ENCODE measurements at places on chromosomes 4 and X. TPM values are rescaled to one million over a fixed set of nuclear protein-coding genes. Genes with fewer than 3 reads are reported as not detected.
A peak's percentile ranks its signal among the peaks of the same experiment; 100 is the strongest.

The DGKQ gene
- 27.8 TPM for total RNA-seq

The TBX22 gene
- total RNA-seq: not detected

The PAGE4 gene
- not detected for total RNA-seq

The MAGEC2 gene
- not detected for total RNA-seq

The S100G gene
- not detected for total RNA-seq

DNA sequence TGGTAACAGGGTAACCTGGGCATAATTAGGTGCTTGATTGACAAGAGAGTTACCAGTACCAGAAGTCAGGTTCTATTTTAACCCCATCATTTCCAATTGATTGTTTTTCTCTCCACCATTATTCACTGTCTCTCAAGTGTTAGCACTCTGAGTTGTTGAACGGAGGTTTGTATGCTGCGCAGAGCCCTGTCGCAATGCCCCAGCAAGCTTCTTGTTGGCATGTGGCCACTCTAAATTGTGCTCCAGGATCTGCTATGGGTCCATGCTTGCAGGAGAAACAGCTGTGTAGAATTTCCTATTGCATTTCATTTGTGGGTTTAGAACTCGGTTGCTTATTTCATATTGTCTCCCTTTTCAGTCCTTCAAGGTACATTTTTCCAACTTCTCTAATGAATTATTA is 98.2 kb downstream of the KLHL8 start:
- H3K4me3 ChIP-seq: no peak overlapping the region
- H3K27ac ChIP-seq: no peak overlapping the region
- DNase-seq: no peak

- H3K27ac ChIP-seq: no peak overlapping the region
- H3K4me1 ChIP-seq: no peaks in the 10 kb centered on the region
- H3K4me3 ChIP-seq: no peak overlapping the region
- no peak for DNase-seq
- H3K27me3 ChIP-seq: no peaks in the 10 kb centered on the region
- peaks cover 7% of the 10 kb centered on the region for H3K36me3 ChIP-seq
Observed at GRCh38 chr4:39881789-39882188, 95.9 kb downstream of the PDS5A start.

DNA sequence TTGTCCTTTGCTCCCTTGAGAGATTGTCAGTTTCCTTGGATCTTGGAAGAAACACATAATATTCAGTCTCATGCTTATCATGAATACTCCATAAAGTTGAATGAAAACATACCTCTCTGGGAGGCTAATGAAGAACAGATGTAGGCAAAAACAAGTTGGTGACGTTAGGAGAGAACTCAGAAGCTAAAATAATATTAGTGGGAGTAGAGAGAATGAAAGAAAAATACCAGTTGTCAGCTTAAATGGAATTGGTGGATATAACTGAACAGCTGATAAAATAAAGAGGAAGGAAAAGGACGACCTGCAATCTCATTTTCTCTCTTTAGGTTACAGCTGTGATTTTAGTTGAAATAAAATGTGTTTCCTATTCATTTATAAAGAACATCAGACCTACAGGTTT is 124.8 kb downstream of the SNCA start:
- no peaks in the 10 kb centered on the region for H3K27me3 ChIP-seq
- no peak for DNase-seq
- H3K4me1 ChIP-seq: no peaks in the 10 kb centered on the region
- H3K36me3 ChIP-seq: no peaks in the 10 kb centered on the region
- H3K4me3 ChIP-seq: no peak overlapping the region

DNA sequence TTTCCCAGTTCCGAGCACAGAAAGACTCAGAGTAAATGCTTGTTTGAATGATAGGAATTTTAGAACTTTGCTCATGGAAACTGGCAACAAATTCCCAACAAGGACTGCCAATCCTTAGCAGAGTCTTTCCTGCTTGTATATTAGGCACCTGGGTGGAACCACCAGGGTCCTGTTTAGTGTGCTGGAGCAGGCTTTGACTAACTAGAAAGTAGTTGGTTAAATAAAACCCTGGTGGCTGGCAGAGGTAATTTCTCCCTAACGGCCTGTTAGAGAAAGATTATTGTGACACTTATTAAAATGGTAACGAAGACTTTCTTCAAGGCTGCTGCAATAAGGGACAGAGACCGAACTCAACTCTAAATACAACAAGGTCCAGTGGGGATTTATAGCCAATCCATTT is 103.6 kb upstream of the TEX13D start:
- no peak overlapping the region for H3K4me3 ChIP-seq
- H3K27ac ChIP-seq: no peak overlapping the region
- DNase-seq: no peak
- no peaks in the 10 kb centered on the region for H3K36me3 ChIP-seq
- peaks cover 7% of the 10 kb centered on the region for H3K4me1 ChIP-seq
- no peaks in the 10 kb centered on the region for H3K27me3 ChIP-seq

DNA sequence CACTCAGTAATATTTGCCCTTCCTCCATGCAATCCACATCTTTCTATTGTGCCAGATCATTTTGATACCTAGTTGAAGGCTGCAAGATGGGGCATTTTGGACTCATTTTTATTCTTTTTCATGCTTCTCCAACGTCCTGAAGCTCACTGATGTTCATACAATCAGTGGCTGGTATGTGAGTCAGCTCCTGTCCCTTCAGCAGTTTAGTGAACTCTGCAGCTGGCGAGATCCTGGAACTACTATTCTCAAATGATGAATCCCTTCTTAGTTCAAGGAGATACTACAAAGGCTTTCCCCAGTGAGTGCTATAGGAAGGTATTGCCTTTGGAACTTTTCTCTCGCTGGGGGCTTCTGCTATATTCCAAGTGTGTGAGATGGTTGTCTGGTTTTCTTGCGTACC is 9.6 kb upstream of the CCDC149 start:
- H3K27me3 ChIP-seq: no peaks in the 10 kb centered on the region
- H3K36me3 ChIP-seq: no peaks in the 10 kb centered on the region

- no peak overlapping the region for H3K27ac ChIP-seq
- H3K27me3 ChIP-seq: no peaks in the 10 kb centered on the region
- H3K36me3 ChIP-seq: no peaks in the 10 kb centered on the region
Observed at GRCh38 chr4:141109983-141110382, 23.3 kb downstream of the RNF150 start.

DNA sequence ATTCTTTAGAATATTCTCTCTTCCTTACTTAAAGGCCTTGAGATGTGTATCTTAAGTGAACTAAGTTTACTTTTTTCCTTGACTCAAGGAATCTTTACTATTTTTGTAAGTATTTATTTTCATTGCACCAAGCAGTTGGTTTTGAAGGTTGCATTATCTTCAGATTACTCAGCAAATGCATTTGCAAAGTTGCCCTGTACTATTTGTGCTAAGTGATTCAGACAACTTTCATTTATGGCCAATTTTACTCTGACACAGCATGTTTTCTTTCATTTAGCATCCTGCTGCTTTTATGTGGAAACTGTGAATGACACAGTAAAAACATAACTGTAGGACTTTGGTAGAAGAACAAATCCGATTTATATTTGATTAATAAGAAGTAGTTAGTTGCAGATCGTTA is 191.0 kb downstream of the CCSER1 start:
- no peaks in the 10 kb centered on the region for H3K27me3 ChIP-seq
- H3K4me1 ChIP-seq: no peaks in the 10 kb centered on the region
- DNase-seq: no peak
- H3K36me3 ChIP-seq: no peaks in the 10 kb centered on the region
- H3K4me3 ChIP-seq: no peak overlapping the region

DNA sequence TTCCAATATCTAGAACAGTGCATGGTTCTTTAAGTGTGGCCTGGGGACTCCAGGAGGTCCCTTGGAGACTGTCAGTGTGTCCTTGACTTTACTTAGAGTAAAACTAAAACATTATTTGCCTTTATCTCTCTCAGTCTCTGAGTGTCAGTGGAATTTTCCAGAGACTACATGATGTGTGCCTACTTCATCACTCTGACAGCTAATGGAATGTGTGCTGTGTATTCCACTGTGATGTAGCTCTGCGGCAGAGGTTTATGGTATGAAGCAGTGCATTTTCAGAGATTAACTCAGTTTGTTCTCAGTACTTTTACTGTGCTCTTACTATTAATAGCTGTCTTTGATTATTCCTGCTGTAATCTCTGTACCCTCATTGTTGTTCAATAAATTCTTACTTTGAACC is 85.6 kb downstream of the MANBA start:
- no peak overlapping the region for H3K4me3 ChIP-seq
- no peaks in the 10 kb centered on the region for H3K4me1 ChIP-seq
- no peaks in the 10 kb centered on the region for H3K27me3 ChIP-seq
- H3K27ac ChIP-seq: no peak overlapping the region

GRCh38 chr4:114015444-114015899 is 36.0 kb upstream of the ARSJ start:
- no peaks in the 10 kb centered on the region for H3K27me3 ChIP-seq
- no peaks in the 10 kb centered on the region for H3K4me1 ChIP-seq

GRCh38 chr4:65370709-65371108 is 299.6 kb downstream of the EPHA5 start:
- no peak overlapping the region for H3K27ac ChIP-seq
- H3K27me3 ChIP-seq: no peaks in the 10 kb centered on the region
- no peaks in the 10 kb centered on the region for H3K4me1 ChIP-seq
- no peak for DNase-seq
- H3K36me3 ChIP-seq: no peaks in the 10 kb centered on the region

DNA sequence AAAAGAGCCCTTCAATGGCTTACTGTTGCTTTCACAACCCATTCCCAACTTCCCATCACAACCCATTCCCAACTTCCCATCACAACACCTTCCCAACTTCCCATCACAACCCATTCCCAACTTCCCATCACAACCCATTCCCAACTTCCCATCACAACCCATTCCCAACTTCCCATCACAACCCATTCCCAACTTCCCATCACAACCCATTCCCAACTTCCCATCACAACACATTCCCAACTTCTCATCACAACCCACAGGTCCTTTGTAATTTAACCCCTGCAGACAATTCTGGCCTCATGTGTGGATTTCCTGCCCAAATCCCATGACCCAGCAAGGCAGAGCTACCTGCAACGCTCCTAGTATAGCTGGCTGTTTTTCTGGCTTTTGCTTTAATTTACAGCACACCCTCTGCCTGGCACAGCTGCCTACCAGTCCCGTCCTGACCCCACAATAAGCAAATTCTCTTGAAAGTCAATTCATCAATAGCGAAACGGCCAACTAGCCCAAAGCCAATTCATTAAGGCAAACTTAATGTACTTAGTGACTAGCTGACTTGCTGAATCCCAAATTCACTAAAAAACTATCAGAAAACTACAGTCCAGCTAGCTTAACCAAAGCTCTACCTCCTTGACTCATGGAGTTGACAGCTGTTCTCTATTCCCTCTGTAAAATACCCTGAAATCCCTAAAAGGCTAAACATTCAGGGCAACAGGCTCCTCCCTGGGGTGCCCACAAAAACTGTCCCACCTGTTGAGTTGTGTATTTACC is 75.6 kb downstream of the AFAP1 start:
- no peaks in the 10 kb centered on the region for H3K36me3 ChIP-seq
- DNase-seq: peak; percentile 38
- H3K27me3 ChIP-seq: no peaks in the 10 kb centered on the region
- no peak overlapping the region for H3K27ac ChIP-seq

GRCh38 chr4:168197926-168198325 is 105.6 kb downstream of the ANXA10 start:
- H3K27me3 ChIP-seq: no peaks in the 10 kb centered on the region
- no peaks in the 10 kb centered on the region for H3K4me1 ChIP-seq
- no peak overlapping the region for H3K4me3 ChIP-seq
- H3K36me3 ChIP-seq: no peaks in the 10 kb centered on the region

DNA sequence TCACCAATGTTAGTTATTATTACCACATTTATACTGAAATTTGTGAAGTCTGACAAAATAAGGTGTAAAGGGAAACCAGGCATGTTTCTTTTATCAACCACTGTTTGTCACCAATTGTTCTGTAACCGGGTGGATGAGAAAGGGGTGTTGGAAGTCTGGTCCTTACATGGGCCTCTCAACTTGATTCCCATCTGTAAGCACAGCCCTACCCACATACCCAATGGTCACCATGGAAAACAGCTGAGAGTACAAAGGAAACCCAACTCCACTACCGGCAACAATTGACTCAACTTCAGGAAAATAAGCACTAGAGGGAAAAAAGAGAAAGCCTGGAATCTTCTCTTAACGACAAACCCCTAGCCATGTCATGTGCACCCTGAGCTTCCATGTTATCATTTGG is 70.8 kb upstream of the PTCHD1 start:
- DNase-seq: no peak
- no peaks in the 10 kb centered on the region for H3K27me3 ChIP-seq
- no peaks in the 10 kb centered on the region for H3K4me1 ChIP-seq
- no peak overlapping the region for H3K27ac ChIP-seq

- DNase-seq: no peak
- H3K36me3 ChIP-seq: no peaks in the 10 kb centered on the region
- H3K4me3 ChIP-seq: no peak overlapping the region
- no peak overlapping the region for H3K27ac ChIP-seq
- no peaks in the 10 kb centered on the region for H3K4me1 ChIP-seq
Observed at GRCh38 chr4:176492646-176493302, 173.0 kb downstream of the SPCS3 start.

DNA sequence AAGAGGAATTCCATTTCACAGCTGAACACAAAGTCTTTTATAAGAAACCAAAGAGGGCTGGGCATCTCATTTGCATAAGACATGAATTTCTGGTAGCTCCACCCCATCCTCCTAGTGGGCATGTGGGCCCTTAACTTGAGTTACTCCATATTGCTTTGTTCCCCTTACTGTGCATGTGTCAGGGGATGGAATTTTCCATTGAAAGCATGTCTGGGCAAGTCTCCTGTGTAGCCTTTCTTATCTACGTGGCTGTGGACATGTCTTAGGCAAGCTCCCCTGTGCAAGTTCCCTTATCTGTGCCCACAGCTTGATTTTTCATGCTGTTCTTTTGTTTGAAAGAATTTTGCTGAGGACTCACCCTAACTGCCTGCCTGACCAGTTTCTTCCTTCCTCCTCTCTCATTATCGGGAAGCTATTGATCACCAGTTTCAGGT is 123.5 kb upstream of the JADE1 start:
- no peaks in the 10 kb centered on the region for H3K36me3 ChIP-seq
- no peaks in the 10 kb centered on the region for H3K27me3 ChIP-seq
- DNase-seq: no peak
- no peak overlapping the region for H3K27ac ChIP-seq

- no peak overlapping the region for H3K27ac ChIP-seq
- H3K27me3 ChIP-seq: no peaks in the 10 kb centered on the region
- DNase-seq: no peak
- H3K36me3 ChIP-seq: peaks cover 4% of the 10 kb centered on the region
- no peak overlapping the region for H3K4me3 ChIP-seq
- no peaks in the 10 kb centered on the region for H3K4me1 ChIP-seq
Observed at GRCh38 chr4:94574616-94575015, 122.9 kb downstream of the PDLIM5 start.

- H3K4me1 ChIP-seq: no peaks in the 10 kb centered on the region
- H3K27me3 ChIP-seq: no peaks in the 10 kb centered on the region
- no peak overlapping the region for H3K27ac ChIP-seq
- DNase-seq: no peak
- H3K36me3 ChIP-seq: no peaks in the 10 kb centered on the region
- H3K4me3 ChIP-seq: no peak overlapping the region
Observed at GRCh38 chr4:125681240-125681639, 366.5 kb downstream of the FAT4 start.

GRCh38 chr4:89549907-89550306 is 242.3 kb upstream of the GPRIN3 start:
- no peaks in the 10 kb centered on the region for H3K4me1 ChIP-seq
- H3K4me3 ChIP-seq: no peak overlapping the region
- H3K36me3 ChIP-seq: no peaks in the 10 kb centered on the region
- DNase-seq: no peak
- no peaks in the 10 kb centered on the region for H3K27me3 ChIP-seq
- H3K27ac ChIP-seq: no peak overlapping the region

GRCh38 chr4:76585897-76586360 is 150.9 kb downstream of the SHROOM3 start:
- H3K4me1 ChIP-seq: no peaks in the 10 kb centered on the region
- no peak overlapping the region for H3K27ac ChIP-seq
- H3K4me3 ChIP-seq: no peak overlapping the region
- peak; percentile 1 for DNase-seq
- no peaks in the 10 kb centered on the region for H3K36me3 ChIP-seq

Measured in naive thymus-derived CD4-positive, alpha-beta T cell (primary cell).